ENCODE measurements at places on chromosomes 7 and 10. TPM values are rescaled to one million over a fixed set of nuclear protein-coding genes. Genes with fewer than 3 reads are reported as not detected.

KCNH2 gene
- total RNA-seq: 0.82 TPM

C10orf105 gene
- 1.0 TPM for total RNA-seq

AKR1C3 gene
- 88.3 TPM for total RNA-seq

CNTNAP2 gene
- total RNA-seq: 0.94 TPM

GLRX3 gene
- 88.6 TPM for total RNA-seq

- DNase-seq: no peak
These were observed 242.6 kb downstream of the PHF14 start for GRCh38 chr7:11216276-11216675.

DNA sequence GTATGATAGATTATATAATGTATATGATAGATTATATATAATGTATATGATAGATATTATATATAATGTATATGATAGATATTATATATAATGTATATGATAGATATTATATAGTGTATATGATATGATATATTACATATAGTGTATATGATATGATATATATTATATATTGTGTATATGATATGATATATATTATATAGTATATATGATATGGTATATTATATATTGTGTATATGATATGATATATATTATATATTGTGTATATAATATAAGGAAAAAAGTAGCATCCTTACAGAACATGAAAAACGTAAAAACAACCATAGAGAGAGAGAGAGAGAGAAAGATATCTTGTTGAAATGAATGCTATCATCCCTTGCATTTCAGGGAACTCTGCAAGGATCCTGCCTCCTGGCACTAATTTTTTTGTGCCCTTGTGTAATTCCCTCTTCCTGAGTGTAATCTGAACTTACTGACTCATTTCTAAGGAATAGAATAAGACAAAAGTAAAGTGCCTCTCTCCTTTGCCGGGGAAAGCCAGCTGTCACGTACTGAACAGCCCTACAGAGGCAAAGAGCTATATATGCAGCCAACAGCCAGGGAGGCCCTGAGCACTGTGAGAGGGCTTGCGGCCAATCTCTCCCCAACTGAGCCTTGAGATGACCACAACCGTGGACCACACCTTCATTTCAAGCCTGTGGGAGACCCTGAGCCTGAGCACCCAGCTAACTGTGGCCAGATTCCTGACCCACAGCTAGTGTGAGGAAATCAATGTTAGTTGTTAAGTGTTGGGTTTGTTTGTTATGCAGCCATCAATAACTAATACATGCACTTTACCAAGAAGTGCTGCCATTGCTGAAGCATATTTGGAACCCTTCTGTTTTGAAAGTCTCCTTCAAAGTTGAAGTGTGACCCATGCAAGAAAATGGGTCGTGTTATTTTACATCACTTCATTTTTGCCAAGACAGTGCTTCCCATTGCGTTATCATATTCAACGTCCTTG is 61.1 kb upstream of the EZH2 start:
- DNase-seq: no peak

GRCh38 chr7:64359543-64359942 is 45.8 kb downstream of the ZNF736 start:
- DNase-seq: no peak

- no peak for DNase-seq
These were observed 59.1 kb downstream of the STK32C start for GRCh38 chr10:132248455-132249225.

GRCh38 chr7:102860351-102860811 is 52.4 kb upstream of the LRRC17 start:
- no peak for DNase-seq

DNA sequence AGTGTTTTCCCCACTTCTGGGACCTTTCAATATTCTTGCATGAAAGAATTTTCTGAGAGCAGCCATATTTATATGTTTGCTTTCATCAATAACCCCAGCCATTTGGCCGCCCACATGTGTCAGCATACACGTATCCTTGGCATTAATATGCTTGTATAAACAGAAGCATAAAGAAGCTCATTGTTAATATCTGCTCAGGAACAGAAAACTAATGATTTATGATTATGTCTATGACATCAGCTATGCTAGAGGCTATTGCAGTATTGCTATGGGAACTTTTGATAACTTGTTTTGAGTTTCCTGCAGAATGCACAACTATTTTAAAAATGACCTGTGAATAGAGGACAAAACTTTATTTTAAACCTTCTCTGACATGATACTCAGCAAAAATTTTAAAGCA is 300.9 kb upstream of the MTPN start:
- DNase-seq: no peak

GRCh38 chr10:52486840-52487611 is 172.9 kb downstream of the DKK1 start:
- no peak for DNase-seq

DNA sequence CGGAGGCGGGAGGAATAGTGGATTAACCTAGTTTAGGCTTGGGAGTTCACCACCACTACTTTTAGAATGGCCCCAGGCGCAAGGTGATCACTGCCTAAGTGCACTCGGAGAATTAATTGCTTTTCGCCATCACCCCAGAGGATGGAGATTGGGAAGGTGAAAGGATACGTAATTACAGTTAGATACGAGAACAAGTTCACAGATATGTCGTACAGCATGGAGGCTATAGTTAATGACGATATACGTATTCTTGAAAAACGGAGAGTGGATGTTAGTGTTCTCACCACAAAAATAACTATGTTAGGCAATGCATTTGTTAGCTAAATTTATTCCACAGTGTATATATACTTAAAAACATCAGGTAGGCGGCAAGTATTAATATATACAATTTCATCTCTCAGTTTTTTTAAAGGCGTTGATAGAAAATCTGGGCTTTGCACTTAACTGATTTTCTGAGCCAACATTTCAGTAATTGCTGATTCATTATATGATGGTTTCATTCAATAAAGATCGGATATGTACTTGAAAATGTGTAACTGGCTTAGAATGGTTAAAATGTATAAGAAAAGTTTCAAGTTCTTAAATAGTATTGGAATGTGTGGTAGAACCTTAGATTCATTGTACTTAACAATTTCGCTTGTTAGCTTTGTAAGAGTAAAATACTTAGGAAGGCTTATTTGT is 683 bp downstream of the CDC123 start:
- no peak for DNase-seq

DNA sequence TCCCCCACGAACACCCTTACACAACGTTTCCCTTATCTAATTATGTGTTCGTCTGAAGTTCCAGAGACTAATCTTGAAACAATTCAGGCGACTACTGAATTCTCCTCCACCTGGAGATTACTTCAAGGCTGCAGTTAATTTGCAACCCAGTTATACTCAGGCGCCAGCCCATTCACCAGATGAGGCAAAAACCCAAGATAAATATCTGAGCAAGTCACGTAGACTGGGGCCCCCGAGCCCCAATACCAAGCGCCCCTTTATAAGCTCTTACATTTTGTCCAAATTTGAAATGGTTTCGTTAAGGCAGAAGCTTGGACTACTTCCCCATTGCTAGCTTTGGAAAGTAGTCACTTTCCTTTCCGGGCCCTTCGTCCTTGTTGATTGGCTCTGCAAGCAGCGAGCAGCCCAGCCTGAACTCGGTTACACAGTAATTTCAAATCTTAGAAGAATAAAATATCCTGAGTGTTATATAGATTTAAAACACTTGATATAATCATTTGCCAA is 1.2 kb downstream of the TPK1 start:
- peak; percentile 49 for DNase-seq

DNA sequence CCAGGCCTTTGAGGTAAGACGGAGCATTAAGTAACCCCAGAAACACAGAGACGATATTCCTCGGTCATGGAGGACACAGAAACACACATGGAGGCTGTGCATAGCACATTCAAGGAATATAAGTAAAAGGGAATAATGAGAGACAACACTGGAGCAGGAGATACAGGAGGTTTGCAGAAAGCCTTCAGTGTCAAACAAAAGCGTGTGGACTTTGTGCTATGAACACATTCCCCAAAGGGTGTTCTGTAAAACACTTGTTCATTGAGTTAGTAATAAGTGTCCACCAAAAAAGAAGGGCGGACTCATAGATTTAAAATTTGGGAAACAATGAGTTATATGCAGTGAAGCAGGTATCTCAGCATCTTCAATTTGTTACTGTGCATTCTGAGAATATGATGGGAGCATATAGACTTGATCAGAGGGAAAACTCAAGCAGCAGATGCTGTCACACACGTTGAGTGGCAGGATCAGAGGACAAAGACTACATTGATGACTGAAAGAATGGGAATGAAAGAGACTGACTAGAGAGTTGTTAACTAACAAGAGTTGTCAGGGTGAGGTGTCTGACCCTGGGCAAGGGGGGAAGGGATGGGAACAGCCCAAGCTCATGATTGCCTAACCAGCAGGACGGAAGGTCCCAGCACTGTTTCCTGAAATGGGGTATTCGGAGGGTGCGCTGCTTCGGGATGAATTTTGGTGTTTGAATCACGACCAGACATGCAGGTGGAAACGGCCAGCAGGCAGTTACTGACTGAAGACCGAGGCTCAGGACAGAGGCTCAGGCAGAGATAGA is 85.2 kb upstream of the VIPR2 start:
- DNase-seq: no peak

GRCh38 chr7:145462463-145462862 is 626.6 kb upstream of the TPK1 start:
- DNase-seq: no peak

DNA sequence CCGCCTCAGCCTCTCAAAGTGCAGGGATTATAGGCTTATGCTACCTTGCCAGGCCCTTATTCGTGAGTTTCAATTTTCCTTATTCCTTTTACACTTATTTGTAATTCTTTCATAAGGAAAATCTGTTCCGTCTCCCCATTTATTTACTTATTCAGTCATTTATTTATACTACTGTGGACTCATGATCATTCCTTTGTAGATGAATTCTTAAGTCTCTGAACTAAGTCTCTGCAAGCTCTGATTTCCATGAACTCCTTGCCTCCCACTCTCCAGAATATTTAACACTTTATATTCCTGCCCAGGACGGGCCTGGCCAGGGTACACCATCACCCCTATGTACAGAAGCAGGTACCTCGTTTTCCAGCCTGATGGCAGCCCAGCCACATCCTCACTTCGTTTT is 39.4 kb downstream of the PFKFB3 start:
- no peak for DNase-seq

DNA sequence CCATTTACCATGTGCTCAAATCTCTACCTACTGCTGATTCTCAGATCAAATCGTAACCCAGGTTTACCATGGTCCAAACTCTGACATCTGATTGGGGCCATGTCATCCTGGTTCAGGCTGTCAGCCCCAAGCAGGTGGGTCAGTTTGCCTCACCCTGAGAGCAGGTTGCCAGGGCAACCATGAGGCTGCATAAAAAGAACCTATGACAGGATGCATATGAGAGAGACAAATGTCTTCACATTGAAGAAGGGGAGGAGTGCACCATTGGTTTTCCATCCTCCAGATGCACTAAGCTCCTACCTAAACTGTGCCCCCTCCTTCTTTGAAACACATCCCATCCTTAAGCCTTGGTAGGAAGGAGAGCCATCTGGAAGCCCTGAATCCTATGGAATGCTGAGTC is 10.2 kb downstream of the PRSS1 start:
- no peak for DNase-seq

GRCh38 chr7:80463272-80463920 is 48.5 kb downstream of the GNAT3 start:
- DNase-seq: no peak

DNA sequence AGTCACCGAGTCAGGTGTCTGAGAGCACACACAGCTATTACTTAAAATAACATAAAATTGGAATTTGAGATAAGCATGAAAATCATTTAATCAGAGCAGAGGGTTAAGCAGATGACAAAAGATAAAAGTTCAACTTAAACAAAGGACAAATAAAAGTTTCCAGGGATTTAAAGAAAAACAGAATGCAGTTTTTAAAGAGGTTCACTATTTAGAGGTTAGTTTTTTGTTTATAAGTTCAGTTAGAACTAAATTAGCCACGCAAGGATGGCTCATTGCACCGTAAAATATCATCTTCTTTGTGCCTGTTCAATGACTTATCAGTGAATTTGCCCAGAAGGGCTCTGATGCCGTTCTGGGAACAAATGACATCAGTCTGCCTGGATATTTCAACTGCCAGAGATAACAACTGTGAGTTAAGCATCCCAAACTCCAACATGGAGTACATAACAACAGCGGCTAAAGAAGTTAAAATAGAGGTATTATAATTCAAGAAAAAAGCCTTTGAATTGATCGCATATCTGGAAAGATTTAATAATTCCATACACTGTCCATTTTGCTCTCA is 107.8 kb downstream of the ANK3 start:
- no peak for DNase-seq

DNA sequence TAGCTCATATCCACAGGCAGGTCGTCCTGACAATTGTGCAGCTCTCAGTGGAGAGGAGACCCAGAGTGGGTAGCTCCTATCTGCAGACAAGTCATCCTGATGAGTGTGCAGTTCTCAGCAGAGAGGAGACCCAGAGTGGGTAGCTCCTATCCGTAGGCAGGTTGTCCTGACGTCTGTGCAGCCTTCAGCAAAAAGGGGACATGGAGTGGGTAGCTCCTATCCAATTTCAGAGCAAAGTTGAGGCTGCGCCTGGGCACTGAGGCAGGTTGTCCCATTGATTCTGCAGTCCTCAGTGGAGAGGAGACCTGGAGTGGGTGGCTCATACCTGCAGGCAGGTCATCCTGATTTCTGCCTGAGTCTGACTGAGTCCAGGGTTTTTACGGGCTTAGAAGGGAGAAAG is 111.8 kb downstream of the HPSE2 start:
- no peak for DNase-seq

DNA sequence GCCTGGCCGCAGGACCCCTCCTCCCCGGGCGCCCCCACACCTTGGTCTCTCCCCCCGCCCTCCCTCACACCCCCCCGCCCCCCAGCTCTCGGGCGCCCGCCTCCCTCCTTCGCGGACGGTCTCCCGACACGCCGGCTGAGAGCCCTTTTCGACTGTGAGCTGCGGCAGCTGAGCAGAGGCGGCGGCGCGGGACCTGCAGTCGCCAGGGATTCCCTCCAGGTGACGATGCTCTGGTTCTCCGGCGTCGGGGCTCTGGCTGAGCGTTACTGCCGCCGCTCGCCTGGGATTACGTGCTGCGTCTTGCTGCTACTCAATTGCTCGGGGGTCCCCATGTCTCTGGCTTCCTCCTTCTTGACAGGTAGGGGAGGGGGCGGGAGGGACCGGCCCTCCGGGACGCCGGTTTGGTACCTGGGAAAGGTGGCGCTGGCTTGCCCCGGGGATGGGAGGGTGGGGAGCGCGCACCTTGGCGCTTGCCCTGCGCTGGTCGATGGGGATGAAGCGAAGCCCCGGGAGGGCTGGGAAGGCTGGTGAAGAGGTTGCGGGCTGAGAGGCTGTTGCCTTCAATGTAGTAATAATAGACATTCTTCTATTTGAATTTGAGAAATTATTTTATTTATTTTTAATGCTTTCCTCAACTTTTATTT is at the start of gene BMPER:
Gene BMPER (plus strand): TSS at position 151 of the 644 bp plus-strand sequence. CDS start 75 bp downstream, at position 226.
- DNase-seq: peak; percentile 78

Data from left lung (tissue), 14 donors.